ENCODE measurements at places on chromosomes 3 and 15.

DNA sequence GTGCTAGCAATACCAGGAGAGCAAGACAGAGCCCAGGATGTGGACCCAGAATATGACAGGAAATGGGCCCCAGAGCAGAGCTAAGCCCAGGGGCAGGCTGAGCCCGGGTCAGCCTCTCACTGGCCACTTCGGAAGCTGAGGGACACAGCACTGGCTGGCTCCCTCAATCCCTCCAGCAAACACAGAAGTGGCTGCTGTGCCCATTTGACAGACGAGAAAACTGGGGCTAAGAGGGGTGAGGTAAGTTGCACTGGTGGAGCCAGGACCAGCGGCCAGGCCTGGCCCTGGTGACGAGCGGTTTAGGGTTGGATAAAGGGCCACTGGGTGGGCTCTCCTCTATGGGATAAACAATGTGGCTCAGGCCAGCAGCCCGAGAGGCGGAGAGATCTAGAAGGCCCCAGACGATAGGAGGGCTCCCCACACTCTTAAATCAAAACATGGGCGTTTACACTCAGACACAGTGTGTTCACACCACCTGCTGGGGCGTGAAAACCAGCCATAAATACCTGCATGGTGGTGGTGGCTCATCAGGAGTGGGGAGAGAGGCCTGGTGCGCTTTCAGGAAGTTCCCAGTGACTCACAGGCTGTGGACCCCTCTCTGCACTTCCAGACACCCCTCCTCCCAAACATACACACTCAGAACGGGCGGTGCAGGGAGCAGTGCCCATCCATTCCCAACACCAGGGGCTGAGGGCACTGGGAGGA, 12.0 kb upstream of the LINGO1 start:
- DNase-seq = no peak

GRCh38 chr3:151421938-151422337, 37.4 kb upstream of the P2RY12 start:
- DNase-seq = no peak

GRCh38 chr3:72290859-72291638, 506.1 kb upstream of the PROK2 start:
- DNase-seq = no peak

DNA sequence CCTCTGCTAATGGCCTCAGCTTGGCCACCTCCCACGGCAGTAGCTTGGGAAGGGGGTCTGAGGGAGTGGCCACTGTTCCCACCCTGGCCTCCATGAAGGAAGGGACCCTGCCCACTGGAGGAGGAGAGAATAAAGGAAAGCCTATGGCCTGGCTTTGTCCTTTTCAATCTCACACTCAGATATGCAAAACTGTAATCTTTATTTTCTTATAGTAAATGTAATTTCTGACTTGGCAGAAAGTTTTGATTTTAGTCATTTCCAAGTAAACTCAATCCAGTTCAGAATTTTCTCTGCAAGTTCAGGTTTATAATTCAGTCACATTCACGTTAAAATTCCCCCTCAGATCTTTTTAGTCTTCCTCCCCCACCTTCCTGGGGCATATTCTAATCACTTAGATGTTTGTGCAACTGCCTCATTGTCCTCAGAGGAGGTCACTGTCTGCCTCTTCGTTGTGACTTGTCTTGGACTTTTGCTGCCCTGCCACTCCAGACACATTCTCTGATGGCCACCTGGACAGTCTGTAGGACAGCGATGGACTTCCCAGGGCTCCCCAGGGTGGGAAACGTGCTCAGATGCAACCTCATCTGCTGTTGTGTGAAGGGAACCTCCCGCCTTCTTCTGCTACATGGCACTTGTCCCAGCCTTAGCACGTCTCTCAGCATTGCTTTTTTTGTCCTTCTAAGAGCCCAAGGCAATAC, 222.8 kb upstream of the TBL1XR1 start:
- no peak for DNase-seq

- no peak for DNase-seq
Observed at GRCh38 chr15:67901922-67902321, 62.1 kb upstream of the RNU6-1 start.

GRCh38 chr3:151584566-151584965, 123.7 kb upstream of the IGSF10 start:
- DNase-seq = no peak

DNA sequence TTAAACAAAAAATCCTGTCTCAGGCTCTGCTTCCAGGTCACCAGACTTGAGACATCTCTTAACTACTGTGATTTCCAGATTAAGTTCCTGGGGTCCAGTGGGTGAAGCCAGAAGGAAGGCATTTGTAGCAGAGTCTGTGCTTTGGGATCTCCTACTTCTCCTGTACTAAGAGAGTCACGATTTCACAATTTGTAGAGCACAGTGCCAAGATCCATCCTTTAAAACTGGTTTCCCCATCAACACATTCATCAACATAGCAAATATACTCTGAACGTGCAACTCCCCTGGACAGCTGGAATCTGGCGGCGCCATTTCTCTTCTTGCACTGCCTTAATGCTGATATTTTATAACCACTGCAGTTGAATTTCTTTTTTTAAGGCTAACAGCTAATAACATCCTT, 33.2 kb downstream of the CDCP1 start:
- DNase-seq = no peak

DNA sequence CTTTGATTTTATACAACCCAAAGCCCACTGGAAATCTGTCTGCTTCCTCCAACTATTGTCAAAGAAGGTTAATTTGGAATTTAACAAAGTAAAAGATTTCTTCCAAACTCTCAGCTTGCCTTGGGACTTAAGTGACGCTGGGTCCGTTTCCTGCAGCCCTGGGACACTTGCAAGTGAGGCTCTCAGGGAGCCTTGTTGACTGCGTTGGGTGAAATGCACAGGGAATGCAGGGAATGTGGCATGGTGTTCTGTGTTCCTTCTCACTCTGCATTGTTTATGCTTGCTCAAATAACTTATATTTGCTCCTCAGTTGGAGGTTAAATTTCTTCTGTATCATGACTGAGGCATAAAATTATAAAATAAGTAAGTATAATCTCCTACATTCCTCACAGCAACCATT, 60.9 kb upstream of the TJP1 start:
- DNase-seq = no peak

DNA sequence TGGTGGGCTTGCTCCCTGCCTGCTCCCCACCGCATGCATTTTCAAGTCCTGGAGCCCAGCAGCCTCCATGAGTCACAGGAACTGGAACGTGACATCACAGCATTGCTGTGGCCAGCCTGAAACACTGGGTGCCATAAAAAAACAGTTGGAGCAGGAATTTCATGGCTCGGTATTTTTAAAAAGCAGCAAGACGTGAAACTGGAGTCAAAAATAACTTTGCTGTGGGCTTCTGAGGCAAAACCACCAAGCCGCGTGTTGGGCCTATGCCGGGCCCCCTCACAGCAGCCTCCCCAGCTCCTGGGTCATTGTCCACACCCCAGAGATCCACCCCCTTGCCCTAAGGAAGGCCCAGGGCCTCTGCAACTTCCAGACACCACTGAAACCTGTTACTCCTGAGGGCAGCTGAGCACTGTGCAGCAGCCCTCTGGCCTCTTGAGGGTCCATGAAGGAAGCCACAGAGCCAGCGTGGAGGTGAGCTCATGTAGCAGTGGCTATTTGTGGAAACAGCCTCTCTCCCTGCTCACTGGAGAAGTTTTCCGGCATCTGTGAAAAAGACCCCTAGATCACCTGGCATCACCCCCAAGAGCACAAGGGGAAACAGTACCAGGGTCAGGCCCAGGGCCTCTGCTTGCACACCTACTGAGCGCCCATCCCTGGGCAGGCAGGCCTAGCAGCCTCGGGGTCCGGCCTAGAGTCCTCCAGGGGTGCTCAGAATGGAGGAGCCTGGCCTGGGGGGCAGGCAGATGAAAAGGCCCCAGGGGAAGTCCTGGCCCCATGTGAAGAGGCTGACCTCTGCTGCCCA, 34.0 kb upstream of the DUSP7 start:
- DNase-seq = no peak

DNA sequence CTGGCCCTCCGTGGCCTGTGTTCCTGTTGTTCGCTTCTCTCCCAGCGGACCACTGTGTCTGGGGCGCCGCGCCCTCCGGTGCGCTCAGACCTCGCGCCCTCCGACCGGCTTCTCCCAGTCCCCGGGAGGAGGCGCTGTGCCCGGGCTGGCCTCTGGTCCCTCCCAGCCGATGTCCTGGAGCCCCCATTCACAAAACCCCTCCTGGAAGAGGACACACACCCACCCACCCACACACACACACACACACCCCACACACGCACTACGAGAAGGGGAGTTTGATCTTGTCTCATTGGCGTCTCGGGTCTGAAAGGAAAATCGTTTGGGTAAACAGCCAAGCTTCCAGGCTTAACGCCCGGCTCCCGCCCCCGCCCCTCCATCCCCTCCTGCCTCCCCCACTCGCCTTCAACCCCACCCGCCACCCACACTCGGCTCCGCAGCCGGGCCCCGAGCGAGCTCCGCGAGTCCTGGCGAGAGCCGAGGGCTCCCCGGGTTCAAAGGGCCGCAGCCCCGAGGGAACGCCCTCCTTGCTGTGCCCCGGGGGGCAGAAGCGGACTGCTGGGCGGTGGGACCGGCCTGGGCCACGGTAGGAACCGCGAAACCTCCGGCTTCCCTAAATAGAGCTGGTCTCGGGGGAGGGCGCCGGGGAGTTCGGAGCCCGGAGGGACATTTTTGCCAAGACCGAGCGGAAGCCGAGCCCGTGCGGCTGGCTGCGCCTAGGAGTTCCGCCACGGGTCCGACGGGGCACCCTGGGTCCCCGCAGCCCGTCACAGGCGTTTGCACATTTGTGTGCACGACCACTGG, 23.6 kb downstream of the NR2F2 start:
- DNase-seq = no peak

DNA sequence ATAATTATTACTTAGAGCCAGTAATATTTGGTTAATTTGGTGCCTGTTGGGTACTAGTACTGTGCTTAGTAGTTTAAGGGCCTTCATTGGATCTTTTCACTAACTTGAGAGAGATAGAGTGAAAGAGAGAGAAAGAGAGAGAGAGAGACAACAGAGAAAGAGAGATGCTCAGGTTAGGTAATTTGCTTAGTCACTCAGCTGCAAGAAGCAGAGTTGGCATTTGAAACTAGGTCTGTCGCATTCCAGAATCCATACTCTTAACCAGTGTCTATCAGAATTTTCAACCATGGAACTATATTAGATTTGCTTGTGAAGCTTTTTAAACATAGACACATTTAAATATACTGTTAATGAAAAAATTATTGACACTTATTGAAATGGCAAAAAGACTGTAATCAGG, 31.1 kb upstream of the NUDT16 start:
- no peak for DNase-seq

DNA sequence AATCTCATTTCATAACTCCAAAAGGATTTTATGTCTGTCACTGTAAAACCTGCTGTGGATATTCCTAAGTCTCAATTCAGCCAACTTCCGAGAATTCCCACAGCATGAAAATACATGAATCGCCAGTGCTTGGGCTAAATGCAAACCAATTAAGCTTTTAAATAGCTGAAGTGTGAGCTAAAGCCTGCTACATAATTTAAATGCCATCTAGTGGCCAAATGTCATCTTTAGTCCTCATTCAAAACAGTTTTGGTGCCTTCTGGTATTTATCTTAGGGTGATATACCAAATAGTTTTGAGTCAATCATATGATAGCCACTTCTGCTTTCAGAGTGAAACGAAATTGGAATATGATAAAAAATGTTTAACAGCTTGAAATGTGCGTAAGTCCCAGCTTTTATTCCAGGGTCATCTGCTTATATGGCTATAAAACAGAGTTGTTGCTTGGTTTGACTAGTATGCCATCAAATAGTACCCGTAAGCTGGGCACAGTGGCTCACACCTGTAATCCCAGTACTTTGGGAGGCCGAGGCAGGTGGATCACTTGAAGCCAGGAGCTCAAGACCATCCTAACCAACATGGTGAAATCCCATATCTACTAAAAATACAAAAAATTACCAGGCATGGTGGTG, 41.8 kb upstream of the CCNL1 start:
- no peak for DNase-seq

DNA sequence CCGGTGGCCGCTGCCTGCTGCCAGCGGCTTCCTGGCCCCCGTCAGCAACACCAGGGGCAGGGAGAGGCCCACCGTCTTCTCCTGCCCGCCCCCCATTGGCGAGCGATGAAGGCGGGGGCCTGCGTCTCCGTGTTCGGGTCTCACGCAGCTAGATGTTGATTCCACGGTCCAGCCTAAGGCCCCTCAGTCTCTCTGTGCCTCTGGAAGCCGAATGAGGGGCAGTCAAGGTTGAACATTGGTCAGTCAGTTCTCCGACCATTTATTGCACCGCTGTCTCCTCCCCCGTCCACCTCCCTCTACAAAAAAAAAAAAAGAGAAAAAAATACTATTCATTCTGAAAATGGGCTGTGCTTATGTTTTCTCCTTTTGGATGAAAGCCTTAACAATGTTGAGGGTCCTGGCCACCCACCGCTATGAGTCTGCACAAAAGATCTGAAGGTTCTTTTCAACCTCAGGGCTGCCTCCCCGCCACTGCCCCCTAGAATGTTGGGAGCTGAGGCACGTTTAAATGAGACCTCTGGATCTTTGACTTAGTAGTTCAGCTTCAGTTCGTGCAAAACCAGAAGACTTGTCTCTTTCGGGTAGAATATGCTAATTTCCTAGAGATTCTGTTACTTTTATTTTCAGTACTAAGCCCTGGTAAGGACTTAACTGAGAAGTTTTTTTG, 736 bp downstream of the IREB2 start:
- peak; percentile 24 for DNase-seq

DNA sequence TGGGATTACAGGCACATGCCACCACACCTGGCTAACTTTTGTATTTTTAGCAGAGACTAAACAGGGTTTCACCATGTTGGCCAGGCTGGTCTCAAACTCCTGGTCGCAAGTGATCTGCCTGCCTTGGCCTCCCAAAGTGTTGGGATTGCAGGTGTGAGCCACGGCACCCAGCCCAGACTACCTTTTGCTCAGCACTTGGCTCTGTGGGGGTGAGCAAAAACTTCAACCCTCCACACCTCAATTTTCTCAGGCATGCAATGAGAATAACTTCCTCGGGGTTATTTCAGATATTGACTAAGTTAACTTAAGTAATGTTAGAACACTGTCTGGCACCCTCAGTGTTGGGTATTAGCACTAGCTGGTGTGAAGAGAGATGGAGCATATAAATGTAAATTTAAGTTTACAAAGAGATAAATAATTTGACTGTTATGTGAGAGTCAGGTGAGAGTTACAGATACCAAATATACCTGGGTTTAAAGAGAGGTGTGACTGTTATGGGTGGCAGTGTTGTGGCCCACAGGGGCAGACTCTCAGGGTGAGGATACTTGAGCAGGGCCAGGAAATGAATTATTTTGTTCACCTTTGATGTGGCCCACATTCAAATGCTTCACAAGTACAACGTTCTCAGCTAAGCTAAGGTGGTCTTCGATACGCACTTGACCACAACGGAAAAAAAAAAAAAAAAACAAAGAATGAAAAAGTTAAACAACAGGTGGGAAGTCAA, 29.0 kb downstream of the CPOX start:
- DNase-seq = no peak

DNA sequence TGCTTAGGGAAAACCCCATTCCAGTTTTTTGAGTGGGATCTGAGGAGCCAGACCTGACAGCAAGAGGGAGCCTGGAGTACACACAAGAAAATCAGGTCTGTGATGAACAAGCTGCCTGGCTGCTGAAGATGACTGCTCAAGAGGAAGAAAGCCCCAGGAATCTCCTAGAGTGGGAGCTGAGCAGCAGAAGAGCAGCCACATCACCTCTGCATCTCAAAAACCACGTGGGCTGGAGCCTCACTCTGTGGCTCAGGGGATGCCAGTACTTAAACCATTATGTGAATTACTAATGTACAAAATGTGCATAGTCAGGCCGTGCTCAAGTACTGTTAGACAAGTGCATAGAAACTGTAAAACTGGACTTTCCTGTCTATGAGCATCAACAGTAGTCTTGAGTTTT, 52.4 kb downstream of the SLC9A9 start:
- no peak for DNase-seq

GRCh38 chr15:39054128-39054732, 489.6 kb upstream of the RASGRP1 start:
- DNase-seq = no peak

- DNase-seq = no peak
Observed at GRCh38 chr3:185555860-185556347, 3.5 kb upstream of the LIPH start.

Measured in head of caudate nucleus (tissue), 42 donors.